ENCODE measurements at places on chromosomes 6 and 20.

- DNase-seq, result peak; percentile 50
Measured at GRCh38 chr20:19993958-19994669, 23.0 kb upstream of the NAA20 start.

- DNase-seq, result no peak
Measured at GRCh38 chr6:156710479-156710878, 66.7 kb upstream of the ARID1B start.

DNA sequence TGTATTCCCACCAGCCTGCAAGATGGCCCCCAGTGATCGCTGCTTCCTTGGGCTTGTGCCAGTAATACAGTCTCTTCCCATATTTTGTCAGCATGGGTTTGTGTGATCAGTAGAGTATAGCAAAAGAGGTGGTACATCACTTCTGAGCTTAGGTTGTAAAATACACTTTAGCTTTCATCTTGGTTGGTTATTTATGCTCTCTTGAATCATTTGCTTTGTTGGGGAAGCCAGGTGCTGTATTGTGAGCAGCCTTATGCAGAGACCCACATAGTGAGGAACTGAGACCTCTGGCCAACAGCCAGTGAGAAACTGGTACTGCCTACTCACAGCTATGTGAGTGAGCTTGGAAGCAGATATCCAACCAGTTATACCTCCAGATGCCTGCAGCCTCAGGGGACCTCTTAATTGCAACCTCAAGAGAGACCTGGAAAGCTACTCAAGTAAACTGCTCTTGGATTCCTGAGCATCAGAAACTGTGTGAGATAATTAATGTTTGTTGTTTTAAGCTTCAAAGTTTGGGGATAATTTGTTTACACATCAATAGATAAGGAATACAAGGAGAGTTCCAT lies 229.3 kb downstream of the FARS2 start:
- no peak for DNase-seq

GRCh38 chr6:80725156-80725930 lies 618.9 kb downstream of the BCKDHB start:
- peak; percentile 92 for DNase-seq

GRCh38 chr20:59804347-59804746 lies 129.1 kb downstream of the SYCP2 start:
- DNase-seq, result no peak

DNA sequence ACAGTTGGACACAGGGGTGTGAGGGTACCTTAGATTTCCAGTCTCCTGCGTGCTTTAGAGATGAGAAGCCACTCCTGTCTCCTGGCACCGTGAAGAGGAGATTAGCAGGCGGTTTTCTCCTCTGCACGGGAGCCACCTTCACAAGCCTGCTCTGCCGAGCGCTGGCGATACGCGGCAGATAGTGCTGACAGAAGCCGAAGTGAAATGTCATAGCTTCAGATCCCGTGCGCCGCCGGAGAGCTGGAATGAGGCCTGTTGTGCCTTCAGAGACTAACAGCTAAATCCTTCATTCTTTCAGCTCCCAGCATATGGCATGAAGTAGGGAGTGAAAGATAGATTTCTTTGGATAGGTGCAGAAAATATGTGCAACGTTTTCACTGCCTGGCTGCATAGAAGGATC lies 371.0 kb downstream of the TAF4 start:
- DNase-seq, result no peak

GRCh38 chr6:32176476-32177182 lies 745 bp upstream of the AGPAT1 start:
- no peak for DNase-seq

- no peak for DNase-seq
Measured at GRCh38 chr20:22629927-22630326, 45.6 kb upstream of the FOXA2 start.

DNA sequence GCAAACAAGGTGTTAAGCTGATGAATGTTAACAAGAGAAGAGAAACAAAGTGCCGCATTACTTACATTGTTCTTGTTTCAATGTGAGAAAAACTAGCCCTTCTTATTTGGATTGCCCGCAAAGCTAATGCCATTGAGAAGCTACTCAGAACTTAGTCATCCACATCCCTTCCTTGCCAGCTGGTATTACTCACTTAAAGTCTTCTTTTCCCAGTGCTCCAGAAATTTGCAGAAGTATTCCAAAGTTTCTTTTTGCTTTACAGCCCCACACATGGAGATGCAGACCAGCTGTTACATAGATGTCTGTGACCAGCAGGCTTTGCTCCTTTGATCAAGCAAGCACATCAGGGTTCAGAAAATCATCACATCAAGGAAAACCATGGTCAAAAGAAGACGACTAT lies 529.0 kb downstream of the TBC1D32 start:
- no peak for DNase-seq

DNA sequence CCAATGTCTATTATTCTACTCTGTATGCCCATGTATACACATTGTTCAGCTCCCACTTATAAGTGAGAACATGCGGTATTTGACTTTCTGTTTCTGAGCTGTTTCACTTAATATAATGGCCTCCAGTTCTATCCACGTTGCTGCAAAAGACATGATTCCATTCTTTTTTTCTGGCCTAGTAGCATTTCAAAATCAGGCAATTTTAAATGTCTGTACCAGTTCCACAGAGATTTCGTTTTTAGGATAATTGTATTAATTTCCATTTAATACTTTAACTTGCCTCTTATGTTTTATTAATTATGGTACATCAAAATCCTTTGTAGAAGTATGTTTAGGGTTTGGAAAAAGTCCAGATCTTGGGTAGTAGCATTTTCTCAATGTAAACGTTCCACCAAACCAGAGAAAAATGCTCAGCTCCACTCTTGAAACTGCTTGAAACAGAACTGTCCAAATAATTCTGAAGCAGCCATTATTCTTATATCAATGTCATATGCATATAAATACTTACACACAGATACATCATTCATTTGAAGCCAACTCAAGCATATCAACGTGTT lies 42.6 kb upstream of the PLEKHG1 start:
- no peak for DNase-seq

DNA sequence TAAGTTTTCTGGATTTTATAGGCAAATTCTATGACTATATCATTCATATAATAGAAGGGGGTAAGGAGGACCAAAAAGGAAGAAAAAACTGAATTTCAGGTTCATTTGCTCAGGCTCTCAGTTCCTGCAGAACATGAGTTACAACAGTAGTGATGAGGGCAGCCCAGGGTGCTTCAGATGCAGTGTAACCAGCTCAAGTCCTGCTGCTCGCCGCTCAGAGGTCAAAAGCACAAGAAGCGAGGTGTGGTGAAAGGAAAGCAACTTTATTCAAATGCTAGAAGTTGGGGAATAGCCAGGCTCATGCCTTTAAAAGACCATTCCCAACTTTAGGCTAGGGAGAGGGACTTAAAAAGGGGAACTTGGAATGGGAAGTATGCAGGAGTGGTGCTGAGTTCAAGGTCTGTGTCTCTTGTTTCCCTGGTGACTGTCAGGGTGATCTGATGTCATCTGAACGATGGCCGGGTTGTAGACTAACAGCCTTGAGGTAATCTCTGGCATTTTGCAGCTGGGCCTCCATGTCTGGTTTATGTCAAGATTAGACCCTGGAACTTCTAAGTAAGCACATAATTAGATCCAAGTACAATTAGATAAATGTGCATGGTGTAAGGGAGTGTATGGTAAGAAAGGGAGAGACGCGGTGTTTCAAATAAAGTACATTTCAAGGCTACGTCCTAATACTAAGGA lies 14.5 kb upstream of the SEC63 start:
- no peak for DNase-seq

- no peak for DNase-seq
Measured at GRCh38 chr6:32402812-32403211, 4.2 kb downstream of the BTNL2 start.

DNA sequence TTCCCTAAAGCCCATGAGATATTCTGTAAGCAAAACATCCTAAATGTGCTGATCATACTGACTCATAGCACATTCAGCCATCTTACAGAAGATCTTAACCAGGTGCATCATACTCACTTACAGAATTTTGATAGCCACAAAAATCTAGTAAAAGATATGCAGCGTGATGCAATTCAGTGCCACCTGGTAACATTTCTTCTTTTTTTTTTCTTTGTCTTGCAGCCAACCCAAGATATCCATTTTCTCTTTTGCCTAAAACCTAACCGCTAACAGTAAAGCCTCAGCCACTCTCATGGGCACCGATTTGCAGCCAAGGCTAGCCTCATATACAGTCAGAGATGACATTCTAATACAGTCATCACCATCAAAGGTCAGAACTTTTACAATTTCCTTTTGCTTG lies 293.3 kb downstream of the HACE1 start:
- no peak for DNase-seq

DNA sequence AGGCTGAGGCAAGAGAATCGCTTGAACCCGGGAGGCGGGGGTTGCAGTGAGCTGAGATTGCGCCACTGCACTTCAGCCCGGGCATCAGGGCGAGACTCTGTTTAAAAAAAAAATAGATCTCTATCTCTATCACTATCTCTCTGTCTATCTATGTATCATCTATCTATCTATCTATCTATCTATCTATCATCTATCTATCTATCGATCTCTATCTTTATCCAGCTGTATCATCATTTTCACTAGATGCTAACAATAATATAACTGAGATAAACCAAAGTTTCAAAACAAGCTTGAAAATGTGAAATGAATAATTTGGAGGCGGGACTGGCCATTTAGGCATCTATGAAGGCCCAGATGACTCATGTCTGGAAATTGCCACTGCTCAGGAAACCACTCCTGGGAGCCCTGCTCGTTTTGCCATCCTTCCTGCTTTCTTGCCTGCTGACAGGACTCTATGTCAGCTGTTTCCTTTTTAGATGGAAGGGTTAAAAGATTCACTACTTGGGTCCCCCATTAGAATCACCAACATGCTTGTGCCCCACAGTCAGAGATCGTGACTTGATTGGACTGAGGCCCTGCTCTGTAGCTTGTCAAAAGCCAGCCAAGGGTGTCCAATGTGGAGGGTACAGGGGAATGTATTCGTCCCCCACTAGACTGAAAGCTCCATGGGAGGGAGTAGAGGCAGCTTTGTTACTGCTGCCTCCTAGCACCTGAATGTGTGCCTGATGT lies 61.7 kb downstream of the UTRN start:
- no peak for DNase-seq

DNA sequence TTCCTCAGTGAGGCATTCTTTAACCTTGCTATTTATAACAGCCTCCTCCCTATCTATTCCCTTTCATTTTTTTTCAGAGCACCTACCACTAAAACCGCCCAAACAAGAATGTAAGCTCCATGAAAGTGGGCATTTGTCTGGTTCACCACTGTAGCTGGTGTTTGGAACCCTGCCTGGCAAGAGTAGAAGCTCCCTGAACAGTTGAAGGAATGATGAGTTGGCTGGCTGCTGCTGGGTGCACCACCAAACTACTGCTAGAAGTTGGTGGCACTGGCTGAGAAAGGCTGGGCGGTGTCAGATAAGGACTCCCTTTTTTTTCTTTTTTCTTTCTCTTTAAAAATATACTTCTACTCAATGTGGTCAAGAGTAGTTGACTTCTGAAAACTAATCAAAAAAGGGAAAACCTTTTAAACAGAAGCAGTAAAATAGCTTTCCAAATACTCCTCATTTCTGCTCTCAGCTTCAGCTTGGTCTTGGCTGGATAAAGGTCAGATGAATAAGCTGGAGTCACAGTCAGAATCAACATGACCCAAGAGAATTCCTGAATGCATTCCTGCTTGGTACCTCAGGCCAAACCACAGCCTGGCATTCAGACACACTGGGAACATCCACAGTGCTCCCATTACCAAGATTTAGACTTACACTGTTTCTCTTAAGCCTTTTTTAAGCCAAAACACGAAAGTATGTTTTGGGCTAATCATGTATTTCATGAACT lies 38.0 kb downstream of the RTN4IP1 start:
- DNase-seq, result peak; percentile 84

DNA sequence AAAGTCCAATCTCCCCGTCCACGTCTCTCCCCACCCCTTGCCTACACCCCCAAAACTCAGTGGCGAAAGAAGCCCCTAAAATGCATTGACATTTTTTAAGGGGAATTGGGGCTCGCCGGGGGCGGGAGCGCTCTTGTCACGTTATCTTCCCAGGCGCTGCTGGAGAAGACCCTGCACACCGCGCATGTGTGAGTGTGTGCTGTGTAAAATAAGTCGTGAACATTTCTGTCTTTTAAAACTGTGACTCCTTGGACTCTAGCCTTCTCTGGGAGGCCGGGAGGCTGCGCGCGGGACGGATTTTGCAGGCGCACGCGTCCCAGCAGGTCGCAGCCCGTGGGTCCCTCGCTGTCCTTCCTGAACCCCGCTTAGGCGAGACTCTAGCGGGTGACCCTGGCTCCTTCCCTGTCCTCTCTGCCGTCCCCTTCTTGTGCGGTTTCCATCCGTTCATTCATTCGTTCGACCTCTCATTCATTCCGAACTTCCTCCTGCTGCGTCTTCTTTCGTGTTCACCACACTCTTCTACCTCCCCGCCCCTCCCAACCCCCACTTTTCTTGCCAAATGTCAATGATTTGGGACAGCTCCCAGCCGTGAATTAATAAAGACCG lies 2.2 kb downstream of the NRN1 start:
- no peak for DNase-seq

DNA sequence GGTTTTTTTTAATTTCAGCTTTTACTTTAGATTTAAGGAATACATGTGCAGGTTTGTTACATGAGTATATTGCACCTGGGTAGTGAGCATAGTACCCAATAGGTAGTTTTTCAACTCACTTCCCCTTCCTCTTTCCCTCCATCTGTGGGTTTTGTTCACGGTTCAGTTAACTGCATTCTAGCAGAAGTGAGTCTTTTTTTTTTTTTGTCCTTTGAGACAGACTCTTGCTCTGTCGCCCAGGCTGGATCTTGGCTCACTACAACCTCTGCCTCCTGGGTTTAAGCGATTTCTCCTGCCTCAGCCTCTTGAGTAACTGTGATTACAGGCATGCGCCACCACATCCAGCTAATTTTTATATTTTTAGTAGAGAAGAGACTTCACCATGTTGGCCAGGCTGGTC lies 8.7 kb downstream of the UBR2 start:
- DNase-seq, result no peak

GRCh38 chr20:63360850-63361518 lies at the start of gene CHRNA4:
TSS of gene CHRNA4 (minus strand) at chr20:63361349. CDS start at chr20:63361165, 184 bp downstream.
- DNase-seq, result no peak

DNA sequence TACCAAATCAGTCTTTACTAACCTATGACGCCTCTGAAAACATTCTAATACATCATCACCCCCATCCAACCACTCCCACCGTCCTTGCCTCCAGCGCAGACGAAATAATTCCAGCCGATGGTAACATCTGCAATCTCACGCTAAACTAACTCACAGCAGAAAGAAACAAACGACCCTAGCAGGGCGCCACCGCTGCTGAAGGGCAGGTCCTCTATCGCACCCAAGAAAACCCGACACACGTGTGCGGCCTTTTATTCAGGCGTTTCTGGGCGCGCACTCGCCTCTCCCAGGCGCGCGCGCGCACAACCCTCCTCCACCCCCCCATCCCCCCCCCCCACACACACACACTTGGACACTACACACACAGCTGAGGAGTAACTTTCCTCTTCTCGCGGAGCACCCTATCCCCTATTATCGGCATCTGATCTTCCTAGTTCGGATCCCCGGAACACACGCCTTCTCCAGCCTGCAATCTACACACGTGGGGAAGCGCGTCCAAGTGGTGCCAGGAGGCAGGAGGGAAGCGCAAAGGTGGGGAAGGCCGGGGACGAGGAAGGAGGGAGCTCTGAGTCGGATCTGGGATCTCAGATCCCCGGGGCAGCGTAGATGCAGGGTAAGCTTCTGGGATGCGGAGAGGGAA lies 1.4 kb downstream of the GFOD1 start:
- DNase-seq, result peak; percentile 27
